ENCODE measurements at places on chromosomes 2 and 18. TPM values are rescaled to one million over a fixed set of nuclear protein-coding genes. Genes with fewer than 3 reads are reported as not detected.

GCG gene
- polyA plus RNA-seq, result not detected

TYW5 gene
- 15.8 TPM for polyA plus RNA-seq

LIMS4 gene
- 0.46 TPM for polyA plus RNA-seq

MRO gene
- polyA plus RNA-seq, result not detected

NEU4 gene
- not detected for polyA plus RNA-seq

ZNF804A gene
- 2.9 TPM for polyA plus RNA-seq

TNS1 gene
- polyA plus RNA-seq, result 1.5 TPM

MSH2 gene
- polyA plus RNA-seq, result 105 TPM

FABP1 gene
- polyA plus RNA-seq, result not detected

GALM gene
- polyA plus RNA-seq, result not detected

UGT1A7 gene
- not detected for polyA plus RNA-seq

ACVR1C gene
- 0.64 TPM for polyA plus RNA-seq

ATP8B1 gene
- polyA plus RNA-seq, result not detected

HOXD9 gene
- not detected for polyA plus RNA-seq

INPP4A gene
- 51.4 TPM for polyA plus RNA-seq

SPEG gene
- polyA plus RNA-seq, result 58.3 TPM

NFATC1 gene
- polyA plus RNA-seq, result 0.37 TPM

POU3F3 gene
- 72.0 TPM for polyA plus RNA-seq

UPP2 gene
- polyA plus RNA-seq, result 0.16 TPM

UGT1A3 gene
- not detected for polyA plus RNA-seq

HOXD12 gene
- not detected for polyA plus RNA-seq

TMEM163 gene
- 3.1 TPM for polyA plus RNA-seq

CFAP53 gene
- polyA plus RNA-seq, result 0.26 TPM

OTOF gene
- not detected for polyA plus RNA-seq

NRP2 gene
- 28.2 TPM for polyA plus RNA-seq

FTCDNL1 gene
- not detected for polyA plus RNA-seq

RNF144A gene
- 27.8 TPM for polyA plus RNA-seq

KLHL14 gene
- 0.33 TPM for polyA plus RNA-seq

UCN gene
- 3.1 TPM for polyA plus RNA-seq

BCL2 gene
- 3.4 TPM for polyA plus RNA-seq

ABCB11 gene
- polyA plus RNA-seq, result not detected

ACSL3 gene
- 117 TPM for polyA plus RNA-seq

CREG2 gene
- polyA plus RNA-seq, result 1.2 TPM

TACR1 gene
- 0.78 TPM for polyA plus RNA-seq

ACMSD gene
- polyA plus RNA-seq, result not detected

ASAP2 gene
- polyA plus RNA-seq, result 41.0 TPM

DLX2 gene
- polyA plus RNA-seq, result 9.3 TPM

SGO2 gene
- 1.4 TPM for polyA plus RNA-seq

LINC00305 gene
- not detected for polyA plus RNA-seq

ERFE gene
- not detected for polyA plus RNA-seq

MAPK4 gene
- 12.7 TPM for polyA plus RNA-seq

SULT1C4 gene
- polyA plus RNA-seq, result not detected

SAG gene
- polyA plus RNA-seq, result not detected

Data from neural cell (in vitro differentiated cells).